Endothelial cell (in vitro differentiated cells): ENCODE measurements at places on chromosomes 5 and 9. TPM values are rescaled to one million over a fixed set of nuclear protein-coding genes. Genes with fewer than 3 reads are reported as not detected.

DNA sequence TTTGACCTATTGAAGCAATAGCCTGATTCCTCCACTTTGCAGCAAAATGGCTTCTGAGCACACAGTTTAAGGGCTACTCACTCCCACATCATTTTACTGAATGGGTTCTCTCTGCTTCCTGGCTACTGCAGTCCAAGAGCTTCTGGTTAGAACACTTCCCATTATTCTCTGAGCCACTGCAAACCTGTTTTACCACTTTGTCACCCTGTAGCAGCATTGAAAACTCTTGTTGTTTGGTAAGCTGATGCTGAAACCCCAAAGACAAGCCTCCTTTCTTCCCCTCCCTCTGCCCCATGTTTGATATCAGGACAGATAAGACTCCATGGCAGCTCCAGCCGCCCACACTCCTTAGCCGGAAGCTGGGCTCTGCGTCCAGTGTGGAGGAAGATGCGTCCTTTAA is 84.4 kb upstream of the RARS1 start:
- no peak for DNase-seq

DNA sequence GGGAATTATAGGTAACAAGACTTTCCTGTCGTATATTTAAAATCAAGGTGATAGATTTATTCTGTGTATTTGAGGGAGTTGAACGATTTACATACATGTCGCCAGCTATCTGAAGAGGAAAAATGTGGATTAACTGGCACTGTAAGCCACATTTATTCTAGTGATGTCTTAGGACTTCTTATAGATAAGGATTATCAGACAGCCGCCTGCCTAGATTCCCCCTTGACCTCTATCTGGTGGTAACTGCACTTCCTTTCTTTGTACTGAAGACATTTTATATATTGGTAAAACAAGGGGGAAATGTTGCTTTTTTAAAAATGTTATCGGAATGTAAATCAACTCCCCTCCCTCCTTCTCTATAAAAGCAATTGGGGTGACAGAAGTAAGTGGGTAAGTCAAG is 39.3 kb upstream of the F2RL2 start:
- no peak for DNase-seq

GRCh38 chr5:56807679-56808078 is 7.7 kb upstream of the MAP3K1 start:
- DNase-seq, result no peak

DNA sequence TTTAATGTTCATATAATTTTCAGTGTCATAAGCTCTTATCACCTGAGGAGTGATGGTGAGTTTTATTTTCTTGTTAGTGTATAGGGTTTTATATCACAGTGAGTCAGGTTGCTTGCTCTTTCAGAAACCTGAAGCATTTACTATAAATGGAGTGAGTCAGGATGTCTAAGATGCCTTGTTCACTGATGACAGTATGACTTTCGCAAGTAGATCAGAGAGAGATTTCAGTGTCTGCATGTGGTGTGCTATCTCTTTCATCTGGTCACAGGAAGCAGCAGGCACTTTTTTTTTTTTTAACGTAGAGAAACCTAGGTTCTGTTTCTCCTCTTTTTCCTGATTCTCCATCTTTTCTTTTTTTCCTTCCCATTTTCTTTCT is 237.1 kb downstream of the DMRTA1 start:
- DNase-seq, result no peak

DNA sequence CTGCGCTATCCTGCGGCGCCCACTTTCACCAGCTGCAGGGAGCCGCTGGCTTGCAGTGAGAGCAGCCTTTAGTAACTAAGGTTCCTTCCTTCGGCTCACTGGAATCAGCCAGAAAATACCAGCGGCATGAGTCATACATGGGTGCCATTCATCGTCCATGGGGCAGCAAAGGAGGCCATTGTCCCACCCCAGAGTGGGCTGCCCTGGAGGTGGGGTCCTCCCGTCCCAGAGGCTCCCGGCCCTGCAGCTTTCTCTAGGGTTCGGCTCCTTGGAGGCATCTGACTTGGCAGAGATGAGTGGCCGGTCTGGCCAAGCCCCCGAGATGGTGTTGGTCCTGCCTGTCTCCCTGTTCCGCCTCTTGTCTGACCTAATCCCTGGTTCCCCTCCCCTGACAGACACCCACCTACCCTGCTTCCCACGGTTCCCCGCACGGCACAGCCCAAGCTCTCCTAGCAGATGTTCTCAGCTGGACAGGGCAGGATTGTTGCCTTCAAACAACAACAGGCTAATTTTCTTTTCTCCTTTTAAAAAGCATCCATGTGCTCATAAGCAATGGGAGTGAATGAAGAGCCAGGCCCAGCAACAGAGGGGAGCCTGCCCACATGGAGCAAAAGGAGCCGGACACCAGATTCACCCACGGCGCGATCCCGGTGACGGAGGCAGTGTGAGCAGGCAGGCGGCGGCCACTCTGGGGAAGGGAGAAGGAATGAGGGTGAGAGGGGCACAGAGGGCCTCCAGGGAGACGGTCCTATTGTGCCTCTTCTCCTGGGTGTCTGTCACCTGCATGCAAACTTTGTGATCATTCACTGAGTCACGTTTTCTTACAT is 97.0 kb upstream of the COL5A1 start:
- DNase-seq, result no peak

- no peak for DNase-seq
Measured at GRCh38 chr9:92944921-92945320, 2.4 kb upstream of the FGD3 start.

DNA sequence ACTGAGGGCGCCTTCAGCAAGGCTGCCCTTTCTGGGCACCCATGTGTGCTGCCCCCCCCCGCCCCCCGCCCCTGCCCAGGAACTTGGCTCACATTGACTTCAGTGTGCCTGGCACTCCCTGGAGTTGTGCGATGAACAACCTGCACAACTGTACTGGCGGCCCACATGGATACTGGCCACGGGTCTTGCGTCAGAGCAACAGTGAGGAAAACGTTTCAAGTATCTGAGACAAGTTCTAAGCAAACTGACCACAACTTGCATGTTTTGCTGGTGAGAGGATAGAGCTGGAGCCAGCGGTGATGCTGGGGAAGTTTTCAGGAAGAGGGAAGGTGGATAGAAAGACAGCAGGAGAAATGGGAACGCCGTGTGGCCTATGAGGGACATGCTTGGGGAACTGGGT is 45.4 kb downstream of the HABP4 start:
- DNase-seq, result no peak

- DNase-seq, result no peak
Measured at GRCh38 chr9:104774132-104774531, 10.2 kb downstream of the NIPSNAP3B start.

- no peak for DNase-seq
Measured at GRCh38 chr5:139863361-139863760, 67.8 kb downstream of the PSD2 start.

- DNase-seq, result no peak
Measured at GRCh38 chr5:3153226-3153858, 401.9 kb upstream of the IRX2 start.

DNA sequence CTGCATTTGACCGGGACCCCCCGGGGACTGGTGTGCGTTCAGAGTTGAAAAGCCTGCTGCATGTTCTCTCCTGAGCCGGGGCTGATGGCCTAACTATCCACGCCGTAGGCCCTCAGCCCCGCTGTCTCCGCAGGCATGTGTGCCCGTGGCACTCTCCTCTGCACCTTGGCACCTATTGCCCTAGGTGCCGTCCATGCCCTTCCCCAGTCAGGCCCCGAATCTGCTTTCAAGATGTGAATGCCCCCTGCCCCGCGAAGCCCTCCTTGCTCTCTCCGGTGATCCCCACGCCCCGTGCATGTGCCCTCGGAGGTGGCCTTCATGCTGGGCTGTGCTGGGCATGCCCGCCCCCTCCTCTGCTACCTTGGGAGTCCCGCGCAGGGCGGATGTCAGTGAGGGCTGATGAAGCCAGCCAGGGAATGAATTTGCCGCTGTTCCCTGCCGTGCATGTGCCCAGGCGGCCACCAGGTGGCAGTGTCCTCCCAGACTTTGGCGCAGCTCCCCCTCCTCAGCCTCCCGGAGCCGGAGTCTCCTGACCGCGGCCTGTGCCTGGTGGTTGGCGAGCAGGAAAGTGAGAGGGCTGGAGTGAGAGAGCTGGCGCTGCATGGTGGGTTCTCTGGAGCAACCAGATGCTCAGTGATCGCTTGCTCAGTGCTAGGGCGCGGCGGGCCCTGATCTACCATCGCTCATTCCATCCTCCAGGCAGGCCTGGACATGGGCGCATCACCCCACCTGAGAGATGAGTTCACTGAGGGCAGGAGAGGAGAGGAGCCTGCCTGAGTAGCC is 112.9 kb upstream of the LMX1B start:
- peak; percentile 90 for DNase-seq

GRCh38 chr9:19137282-19137681 is 10.0 kb upstream of the PLIN2 start:
- no peak for DNase-seq

MZB1 gene
- 0.38 TPM for total RNA-seq

PRSS3 gene
- 0.59 TPM for total RNA-seq

NIM1K gene
- total RNA-seq, result 0.15 TPM

AQP7 gene
- 0.64 TPM for total RNA-seq

LECT2 gene
- not detected for total RNA-seq

C5orf52 gene
- total RNA-seq, result not detected

PLAC8L1 gene
- total RNA-seq, result 0.80 TPM
